ENCODE measurements at places on chromosomes 5 and 9.

GRCh38 chr9:122217640-122218039 is 11.1 kb downstream of the LHX6 start:
- DNase-seq, result no peak

GRCh38 chr5:158819840-158820620 is 279.7 kb downstream of the EBF1 start:
- no peak for DNase-seq

DNA sequence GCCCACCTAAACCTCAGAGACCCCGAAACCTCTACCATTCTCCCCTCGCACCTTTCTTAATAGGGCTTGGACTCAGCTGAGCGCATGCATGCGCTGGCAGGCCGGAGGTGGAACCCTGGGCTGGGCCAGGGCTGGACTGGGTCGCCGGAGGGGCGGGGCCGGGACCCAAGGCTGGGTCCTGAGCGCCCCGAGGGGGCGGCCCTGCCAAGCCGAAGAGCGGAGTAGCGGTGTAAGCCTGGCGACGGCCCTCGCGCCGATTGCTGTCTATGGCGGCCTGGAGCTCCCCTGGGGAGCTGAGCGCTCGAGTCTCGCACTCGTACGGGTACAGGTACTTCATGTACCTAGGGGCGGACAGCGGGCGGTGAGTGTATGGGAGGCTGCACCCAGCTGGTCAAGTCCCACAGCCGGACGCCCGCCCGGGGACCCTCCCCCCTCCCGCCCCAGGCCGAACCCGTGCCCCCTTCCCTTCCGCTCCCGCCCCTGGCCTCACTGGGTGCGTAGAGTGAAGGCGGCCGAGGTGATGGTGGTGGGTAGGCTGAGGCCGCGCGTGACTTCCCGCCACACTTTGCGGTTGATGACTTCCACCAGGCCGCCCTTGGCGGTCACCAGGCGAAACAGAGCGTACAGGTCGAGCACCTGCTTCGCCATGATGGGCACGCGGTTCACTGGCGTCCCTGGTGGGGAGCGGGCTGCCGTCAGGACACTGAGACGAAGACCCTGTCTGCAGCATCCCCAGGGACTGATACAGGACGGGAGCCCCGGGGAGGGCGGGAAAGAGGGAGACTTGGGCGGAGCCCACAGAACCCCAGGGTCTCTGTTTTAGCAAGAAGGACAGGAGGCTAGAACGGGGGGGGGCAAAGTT is 3.3 kb upstream of the DCTN3 start:
- DNase-seq, result no peak

DNA sequence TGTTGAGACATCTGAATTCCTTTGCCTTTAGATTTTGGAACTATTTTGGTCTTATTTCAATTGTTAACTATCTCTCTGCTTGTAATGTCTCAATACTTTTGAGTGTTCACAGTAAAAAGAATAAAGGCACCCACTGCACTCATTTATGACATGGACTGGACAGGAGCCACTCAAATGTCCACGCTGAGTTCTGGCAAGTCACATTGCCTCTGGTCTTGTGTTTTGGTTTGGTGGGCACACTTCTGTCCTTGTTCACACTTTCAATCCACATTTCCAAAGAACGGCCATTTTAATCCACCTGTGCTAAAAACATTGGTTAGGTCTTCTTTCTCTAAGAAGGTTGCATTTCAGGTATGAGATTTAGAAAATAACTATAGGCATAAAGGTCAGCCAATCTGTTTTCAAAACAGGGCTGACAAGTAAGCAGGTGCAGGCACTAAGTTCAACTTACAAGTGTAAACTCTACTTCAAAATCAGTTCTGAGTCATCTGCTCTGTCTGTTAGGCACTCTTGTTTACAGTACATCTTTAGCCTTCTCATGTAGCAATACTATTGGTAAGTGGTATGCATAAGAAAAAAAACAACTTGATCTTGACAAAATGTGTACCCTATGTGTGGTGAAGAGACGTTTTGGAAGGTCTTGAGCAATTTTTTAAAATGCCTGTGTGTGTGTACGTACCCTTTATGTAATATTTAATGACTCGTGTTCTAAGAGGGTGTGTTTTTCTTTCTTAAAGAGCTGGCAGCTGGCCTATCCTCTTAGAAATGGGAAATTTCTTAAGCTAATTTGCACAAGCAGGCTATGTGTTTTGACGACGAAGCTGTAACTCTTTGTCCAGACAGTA is 31.5 kb upstream of the ZFAND5 start:
- no peak for DNase-seq

DNA sequence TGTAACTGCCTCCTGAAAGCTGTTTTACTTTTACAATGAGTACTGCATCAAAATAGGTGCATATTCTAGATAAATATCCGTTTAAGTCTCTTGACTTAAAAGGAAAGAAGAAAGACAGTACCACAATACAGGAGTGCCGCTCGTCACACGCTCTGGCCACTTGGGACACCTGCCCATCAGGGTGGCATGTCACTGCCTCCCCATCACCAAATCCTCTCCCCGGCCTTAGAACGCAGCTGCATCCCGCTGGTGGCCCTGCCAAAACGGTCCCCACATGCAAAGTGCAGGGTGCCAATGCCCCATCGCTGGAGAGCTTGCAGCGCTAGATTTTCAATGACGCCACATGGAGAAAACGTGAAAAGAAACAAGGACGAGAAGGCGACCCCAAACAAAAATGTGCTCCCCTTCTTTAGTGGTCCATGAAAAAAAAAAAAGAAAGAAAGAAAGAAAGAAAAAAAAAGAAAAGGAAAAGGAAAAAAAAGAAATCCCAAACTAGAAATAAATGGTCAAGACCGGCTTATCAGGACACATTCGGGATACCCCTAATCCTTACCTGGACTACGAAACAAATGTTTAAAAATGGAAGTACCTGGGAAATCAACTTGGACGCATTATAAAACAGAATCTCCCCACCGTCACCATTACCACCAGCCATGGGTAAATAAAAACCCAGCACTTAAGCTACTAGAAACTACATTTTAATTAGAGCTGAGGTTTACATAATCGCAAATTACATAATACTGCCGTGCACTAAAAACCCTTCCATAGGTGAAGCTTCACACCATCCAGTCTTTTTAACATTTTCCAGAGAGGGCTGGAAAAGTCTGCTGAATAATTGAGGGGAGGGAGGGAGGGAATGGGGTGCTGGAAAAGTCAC is 1.0 kb downstream of the ANKH start:
- DNase-seq, result no peak

- DNase-seq, result no peak
Measured at GRCh38 chr5:60668686-60669304, 31.2 kb downstream of the DEPDC1B start.

DNA sequence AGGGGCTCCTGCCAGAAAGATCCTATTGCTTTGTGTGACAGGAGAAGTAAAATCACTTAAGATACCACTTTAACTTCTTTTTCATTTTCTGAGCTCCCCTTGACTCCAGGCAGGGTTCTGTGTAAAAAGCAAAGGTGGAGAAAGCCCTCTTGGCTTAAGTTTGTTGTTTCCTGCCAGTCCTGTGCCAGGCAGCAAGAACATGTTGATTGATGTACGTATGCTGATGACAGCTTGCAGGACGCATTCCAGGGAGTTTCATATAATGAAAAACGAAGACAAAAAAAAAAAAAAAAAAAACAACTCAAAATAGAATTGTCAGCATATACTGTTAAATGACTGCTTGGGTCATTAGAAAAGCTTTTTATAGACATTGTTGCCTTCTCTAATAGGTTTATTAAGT is 251.7 kb downstream of the PSAT1 start:
- no peak for DNase-seq

DNA sequence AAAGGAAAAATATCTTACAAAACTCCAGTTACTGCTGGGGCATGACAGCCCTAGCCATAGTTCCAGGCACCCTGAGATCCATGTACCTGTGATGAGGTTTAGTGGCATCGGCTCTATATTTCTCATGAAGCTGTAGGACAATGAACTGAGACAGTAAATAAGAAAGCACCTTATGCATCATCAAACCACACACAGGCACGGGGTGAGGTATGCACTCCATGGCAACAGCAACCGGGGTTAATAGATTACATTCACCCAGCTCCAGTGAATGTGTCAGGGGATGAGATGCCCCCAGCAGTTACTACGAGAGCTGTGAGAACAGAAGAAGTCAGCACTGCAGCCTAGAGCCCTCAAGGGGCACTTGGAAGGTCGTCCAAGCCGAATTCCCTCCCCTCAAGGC is 162.0 kb upstream of the S1PR3 start:
- no peak for DNase-seq

DNA sequence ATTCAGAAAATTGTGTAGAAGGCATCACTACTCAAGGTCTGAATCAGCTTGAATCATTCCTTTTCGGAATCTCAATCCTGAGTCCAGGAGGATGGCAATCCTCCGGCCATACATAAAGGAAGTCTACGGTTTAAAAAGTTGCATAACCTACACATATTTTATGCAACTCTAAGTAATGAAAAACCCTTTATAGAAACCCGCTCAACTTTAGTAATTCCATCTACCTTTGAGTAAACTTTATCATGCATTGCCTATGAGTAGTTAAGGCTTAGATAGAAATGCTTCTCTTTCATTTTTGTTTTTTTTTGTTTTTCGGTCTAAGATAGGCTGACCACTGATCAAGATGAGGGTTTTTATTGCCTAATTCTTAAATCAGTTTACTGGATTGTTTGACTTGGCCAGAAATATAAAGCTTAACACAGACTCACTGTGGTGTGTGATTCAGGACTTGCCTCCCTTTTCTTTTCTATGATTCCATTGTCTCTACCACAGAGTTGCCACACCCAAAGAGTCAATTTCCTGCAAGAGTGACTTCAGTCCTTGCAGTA is 85.0 kb downstream of the LURAP1L start:
- no peak for DNase-seq

DNA sequence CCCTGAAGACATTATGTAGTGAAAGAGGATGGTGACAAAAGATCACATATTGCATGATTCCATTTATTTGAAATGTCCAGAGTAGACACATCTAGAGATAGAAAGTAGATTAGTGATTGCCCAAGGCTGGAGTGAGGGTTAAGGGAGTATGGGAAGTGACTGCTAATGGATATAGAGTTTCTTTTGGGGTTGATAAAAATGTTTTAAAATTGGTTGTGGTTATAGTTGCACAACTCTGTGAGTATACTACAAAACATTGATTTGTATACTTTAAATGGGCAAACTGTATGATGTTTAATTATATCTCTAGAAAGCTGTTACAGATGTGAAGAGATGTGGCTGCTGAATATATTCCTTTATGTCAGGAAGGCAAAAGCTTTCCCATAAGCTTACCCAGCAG is 202.8 kb downstream of the CCDC171 start:
- DNase-seq, result no peak

GRCh38 chr5:116313366-116313765 is 228.5 kb downstream of the COMMD10 start:
- no peak for DNase-seq

DNA sequence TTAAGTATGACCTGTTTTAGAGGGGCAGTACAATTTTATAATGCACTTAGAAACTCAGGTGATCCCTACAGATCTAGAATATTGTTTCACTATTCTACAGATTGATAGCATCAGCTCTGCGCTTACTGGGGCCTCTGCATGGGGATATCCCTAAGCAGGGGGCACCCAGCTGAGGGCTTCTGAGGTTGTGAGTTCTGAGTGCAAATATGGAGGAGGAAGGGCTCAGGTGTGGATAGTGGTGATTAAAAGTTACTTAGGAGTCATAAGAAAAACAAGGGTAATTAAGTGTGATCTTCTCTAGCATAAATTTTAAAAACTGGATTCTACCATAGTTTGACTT is 274.4 kb downstream of the EFNA5 start:
- no peak for DNase-seq

- no peak for DNase-seq
Measured at GRCh38 chr5:142248853-142249462, 75.9 kb downstream of the SPRY4 start.

GRCh38 chr9:121538221-121538620 is 38.6 kb upstream of the GGTA1 start:
- DNase-seq, result no peak

- no peak for DNase-seq
Measured at GRCh38 chr5:110441035-110441434, 285.4 kb downstream of the TMEM232 start.

- DNase-seq, result no peak
Measured at GRCh38 chr9:109737295-109737694, 42.7 kb upstream of the PALM2AKAP2 start.

GRCh38 chr5:151126199-151126645 is 31.4 kb downstream of the ANXA6 start:
- DNase-seq, result peak; percentile 54

- DNase-seq, result no peak
Measured at GRCh38 chr9:114522286-114522685, 17.0 kb upstream of the WHRN start.

GRCh38 chr5:76794871-76795270 is 24.0 kb upstream of the F2RL1 start:
- DNase-seq, result no peak

GRCh38 chr9:136521537-136521936 is 24.3 kb downstream of the NOTCH1 start:
- DNase-seq, result no peak

- no peak for DNase-seq
Measured at GRCh38 chr5:165504674-165505073, 1999.3 kb downstream of the MAT2B start.

DNA sequence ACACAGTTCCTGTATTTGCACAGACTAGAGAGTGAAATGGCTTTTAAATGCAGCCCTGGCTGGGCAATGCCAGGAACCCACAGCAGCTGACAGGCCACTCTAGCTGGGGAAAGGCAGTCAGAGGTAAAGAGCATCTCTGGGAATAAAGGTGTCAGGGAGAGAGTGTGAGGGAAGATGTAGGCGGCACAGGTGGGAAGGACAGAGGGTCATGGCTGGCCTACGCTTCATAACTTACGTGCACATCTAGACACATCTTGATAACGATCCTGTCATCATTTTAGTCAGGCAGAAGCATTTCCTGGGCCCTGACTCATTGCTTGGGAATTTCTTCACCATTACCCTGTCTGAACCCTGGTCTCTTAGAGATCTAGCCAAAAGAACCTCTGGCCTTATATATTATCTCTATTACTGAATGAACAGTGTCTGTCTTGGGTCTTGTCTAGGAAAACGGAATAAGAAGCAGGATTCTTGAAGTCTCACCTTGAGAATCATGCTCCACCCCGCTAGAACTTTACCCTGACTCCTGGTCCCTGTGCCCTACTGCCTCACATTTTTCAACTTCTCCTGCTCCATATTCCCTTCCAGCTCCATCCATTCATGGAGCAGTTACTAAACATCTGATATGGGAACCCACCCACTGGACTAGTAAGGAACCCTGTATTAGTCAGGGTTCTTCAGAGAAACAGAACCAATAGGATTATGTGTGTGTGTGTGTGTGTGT is 106.4 kb upstream of the ELL2 start:
- no peak for DNase-seq

- no peak for DNase-seq
Measured at GRCh38 chr9:74496819-74497747, at the start of gene RORB. RORB (plus strand) TSS chr9:74497335; CDS start chr9:74497977, 642 bp downstream.

DNA sequence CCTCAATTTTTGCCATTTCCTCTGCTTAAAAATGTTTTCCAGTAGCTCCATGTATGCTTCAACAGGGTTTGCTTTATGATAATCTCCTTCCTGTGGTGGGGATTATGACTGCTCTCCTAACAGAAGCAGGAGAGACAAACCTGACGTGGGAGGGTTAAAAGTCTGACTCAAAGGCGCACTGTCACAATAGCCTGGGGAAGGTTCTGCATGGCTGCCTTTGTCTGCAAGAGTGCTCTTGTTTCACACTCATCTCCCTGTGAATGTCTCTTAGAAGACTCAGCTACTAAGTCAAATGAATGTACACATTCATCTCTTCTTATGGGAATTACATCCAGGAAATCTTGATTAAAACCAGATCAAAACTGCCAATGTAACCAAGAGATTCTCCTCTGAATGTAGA is 90.9 kb upstream of the MTAP start:
- DNase-seq, result no peak

GRCh38 chr5:150257424-150257823 is 32.1 kb downstream of the CAMK2A start:
- no peak for DNase-seq
